ENCODE measurements at places on chromosomes 12 and 14.
A peak's percentile ranks its signal among the peaks of the same experiment; 100 is the strongest.

GRCh38 chr14:67892466-67893100 is 73.0 kb downstream of the RAD51B start:
- no peak for DNase-seq

DNA sequence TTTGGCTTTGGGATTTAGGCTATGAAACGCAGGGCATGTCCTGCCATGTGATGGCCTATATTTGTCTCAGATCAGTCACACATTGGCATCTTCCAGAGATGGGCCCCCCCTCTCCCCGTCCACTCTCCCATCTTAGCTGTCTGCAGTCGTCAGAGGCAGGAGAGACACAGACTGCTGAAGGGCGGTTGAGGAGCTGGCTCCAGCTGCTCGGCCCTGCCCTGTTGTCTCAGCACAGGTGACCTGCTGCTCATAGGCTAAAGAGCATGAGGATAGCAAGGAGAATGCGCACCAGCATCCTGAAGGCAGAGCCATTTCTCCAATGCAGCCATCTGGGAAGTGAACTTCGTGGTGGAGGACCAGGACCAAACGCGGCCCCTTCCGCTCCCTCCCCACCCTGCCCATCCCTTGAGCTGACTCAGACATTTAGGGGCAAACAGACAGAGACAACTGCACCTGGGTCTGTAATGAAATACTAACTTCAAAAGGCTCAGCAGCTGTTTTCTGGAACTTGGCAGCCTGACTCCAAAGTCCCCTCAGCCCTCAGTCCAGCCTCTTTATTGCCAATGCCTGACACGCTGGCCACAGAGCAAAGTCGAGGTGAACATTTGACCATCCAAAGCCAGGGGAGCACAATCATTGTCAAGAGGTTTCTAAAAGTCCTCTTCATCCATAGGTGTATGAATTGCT is 22.3 kb downstream of the FZD10 start:
- no peak for DNase-seq

DNA sequence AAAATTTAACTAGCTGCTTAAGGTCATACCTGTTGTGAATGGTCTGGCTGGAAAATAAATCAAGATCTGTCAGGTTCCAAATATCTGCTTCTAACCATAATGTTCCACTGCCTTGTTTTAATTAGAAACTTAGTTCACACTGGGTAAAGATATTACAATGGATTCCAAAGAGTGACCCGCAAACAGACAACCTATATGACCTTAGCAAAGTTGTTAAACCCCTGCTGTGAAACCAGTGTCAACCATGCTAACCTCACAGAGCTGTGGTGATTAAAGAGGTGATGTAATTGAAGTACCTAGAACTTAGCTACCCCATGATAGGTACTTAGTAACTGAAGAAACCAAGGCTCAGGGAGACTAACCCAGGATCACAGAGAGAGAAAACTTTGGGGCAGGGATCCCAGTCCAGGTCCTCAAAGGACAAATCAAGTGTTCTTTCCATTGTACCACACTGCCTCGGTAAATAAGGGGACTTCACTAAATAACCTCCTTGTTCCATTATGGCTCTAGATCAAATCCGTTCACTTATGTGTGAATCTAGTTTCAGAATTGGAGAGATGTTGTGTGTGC is 2.2 kb downstream of the GUCY2C start:
- DNase-seq = no peak

DNA sequence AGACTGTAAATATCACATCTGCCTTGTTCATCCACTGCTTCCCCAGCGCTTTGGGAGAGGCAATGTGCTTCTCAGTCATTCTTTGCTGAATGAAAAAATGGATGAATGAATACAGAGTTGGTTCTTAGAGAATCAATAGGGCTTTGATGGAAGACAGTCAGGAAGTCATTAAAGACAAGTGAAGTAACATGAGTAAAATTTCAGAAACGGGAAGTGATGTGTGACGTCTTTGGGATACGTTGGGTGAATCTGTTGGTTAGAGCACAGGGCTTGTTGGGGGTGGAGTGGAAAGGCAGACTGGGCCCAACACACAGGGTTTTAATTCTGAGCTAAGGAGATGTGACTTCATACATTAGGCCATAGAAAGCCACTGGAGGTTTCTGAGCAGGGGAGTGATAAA is 39.0 kb upstream of the NRXN3 start:
- no peak for DNase-seq

DNA sequence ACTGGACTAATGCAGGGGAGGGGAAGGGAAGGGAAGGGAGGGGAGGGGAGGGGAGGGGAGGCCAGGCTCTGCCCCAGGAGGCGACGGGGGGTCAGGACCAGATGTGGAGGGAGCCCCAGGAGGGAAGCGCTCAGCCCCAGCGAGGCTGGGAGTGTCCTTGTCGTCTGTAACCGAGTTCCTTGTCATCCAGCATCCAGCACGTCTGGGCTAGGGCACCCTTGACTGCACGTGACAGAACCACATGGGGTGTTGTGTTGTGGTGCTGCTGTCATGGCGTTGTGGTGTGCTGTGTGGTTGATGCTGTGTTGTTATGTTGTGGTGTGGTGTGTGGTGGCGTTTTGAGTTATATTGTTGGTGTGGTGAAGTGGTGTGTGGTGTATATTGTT is 28.4 kb upstream of the SFSWAP start:
- no peak for DNase-seq

DNA sequence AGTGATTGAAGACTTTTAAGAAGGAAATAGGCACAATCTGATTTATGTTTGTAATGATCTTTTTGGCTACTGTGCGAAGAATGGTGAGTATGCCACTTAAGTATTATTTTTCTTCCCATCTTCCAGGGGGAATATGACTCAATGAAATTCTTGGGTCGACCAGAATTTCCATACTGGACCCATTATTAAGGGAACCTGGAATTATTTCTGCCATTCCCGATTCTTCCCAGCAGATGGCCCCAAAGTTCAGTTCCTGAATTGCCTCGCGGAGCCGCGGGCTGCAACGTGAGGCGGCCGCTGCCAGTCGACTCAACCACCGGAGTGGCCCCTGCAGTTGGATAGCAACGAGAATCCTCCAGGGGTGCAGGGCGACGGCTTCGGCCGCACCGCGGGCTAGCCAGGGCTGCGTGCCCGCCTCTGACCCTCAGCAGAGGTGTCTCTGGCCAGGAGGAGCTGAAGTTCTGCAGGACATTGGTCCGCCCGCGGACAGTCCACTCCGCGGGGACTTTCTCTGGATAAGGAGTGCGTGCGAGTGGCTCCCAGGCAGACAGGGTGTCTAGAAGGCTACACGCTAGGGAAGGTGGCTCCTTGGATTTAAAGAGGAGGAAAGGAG is 628 bp upstream of the TSHR start:
- DNase-seq = peak; percentile 1

DNA sequence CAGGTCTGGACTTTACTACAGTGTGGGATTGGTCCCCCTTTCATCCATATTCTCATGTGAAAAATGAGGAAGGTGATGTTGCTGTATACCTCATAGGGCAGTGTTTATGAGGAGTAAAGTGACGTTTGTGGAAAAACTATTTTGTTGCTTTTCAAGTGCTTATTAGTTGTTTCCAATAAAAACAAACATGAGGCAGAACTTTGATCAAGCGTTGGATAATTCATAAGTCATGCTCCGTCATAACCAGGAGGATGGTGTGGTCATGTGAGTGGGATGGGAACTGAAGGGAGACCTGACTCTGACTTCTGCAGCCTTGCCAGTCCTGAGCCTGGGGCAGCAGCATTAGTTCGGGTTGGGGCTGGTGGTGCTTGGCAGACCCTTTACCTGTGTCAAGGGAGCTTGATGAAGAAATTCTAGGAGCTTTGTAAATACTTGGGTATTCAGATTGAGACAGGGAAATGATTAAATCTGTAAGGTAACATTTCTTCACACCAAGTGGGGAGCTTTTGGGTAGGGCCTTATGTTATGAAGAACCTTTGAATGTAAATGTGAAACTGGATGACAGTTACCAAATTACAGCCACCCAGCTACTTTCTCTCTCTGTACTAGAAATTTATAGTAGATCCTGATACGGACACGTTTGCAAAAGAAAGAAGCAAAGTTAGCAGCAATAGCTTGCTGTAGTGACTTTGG is 462.4 kb upstream of the RGS6 start:
- DNase-seq = no peak

DNA sequence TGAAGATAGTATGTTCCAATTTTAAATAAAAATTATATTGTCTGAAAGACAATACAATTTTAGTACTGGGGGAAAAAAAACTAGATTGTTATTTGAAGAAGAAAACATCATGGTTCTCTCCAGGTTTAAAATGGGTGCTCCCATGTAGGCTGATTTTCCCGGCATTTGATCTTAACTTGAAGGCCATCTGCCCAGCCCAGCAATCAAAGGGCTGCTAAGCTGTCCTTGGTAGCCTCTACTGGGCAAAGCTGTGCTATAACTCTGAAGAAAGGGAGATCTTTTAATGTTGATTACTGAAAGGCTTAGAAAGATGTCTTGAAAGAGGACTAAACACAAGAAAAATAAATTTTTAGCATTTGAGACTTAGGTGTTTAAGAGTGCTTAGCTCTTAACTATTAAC is 41.4 kb downstream of the CBX5 start:
- no peak for DNase-seq

DNA sequence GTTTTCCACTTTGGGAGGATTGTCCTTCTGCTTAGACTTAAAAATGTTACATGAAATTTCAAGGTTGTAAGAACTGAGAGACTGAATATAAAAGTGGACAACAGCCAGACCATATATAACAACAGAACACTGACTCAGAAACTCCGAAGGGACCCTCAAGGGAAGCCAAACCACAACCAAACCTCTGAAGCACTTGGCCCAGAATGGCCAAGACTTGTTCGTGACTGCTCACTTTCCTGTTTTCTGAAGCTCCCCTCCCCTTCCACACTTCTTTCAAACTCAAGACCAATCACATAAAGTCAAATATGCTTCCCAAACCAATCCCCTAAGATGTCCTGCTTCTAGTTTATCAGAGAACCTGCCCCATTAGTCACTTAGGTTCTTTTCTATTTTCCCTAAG is 13.7 kb downstream of the OR6J1 start:
- no peak for DNase-seq

GRCh38 chr12:71208053-71208685 is 50.4 kb upstream of the TSPAN8 start:
- no peak for DNase-seq

DNA sequence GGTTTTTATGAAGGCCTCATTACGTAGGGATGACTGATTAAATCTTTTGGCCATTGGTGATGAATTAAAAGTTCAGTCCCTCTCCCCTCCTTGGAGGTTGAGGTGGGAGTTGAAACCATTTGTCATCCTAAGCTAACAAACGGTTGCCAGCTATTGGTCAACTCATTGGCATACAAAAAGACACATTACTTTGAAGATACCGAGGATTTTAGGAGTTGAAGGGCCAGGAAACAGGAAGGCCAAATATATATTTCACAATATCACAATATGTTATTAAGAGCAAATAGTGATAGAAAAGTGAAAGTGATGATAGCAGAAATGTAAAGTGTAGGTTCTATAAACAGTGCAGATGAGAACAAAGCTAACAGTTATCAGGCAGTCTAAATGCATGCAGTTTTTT is 24.4 kb downstream of the RCOR1 start:
- no peak for DNase-seq

DNA sequence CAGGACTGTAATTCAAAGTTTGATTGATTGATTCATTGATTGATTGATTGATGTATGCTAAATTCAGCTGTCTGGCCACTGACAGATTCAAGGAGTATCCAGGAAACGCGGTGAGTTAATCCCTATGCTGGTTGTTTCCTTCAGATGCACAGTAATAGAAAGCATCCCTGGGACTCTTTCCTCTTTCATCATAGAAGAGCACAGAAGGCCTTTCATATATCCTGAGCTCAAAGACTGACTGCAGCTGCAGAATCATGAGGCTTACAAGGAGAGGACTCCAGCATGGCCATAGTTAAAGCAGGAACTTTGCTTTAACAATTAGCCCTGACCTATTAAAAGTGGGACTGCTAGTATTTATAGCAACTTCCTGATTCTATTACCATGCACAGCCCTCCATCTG is 187.7 kb upstream of the TMTC1 start:
- DNase-seq = no peak

DNA sequence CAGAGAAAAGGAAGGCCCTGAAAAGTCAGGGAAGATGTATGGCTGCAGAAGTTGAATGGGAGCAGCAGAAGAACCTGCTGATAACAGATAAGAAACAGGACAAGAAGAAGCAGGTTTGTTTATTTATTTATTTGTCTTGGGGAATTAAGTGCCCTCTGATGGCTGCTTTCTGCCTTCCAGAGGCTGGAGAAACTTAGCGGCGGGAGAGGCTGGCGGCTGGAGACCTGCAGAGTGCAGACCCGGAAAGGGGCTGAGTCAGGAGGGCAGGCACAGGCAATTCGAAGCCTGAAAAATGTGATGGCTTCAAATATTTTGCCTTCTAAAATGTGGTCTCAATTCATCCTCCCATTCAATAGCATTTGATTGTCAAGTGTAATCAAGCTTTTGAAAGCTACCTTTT is 168.2 kb upstream of the GZMB start:
- no peak for DNase-seq

GRCh38 chr12:75042125-75042524 is 167.5 kb downstream of the KCNC2 start:
- DNase-seq = no peak

GRCh38 chr12:14795028-14795448 is 8.2 kb downstream of the WBP11 start:
- DNase-seq = no peak

GRCh38 chr12:104736307-104736706 is 221.8 kb downstream of the SLC41A2 start:
- DNase-seq = no peak

DNA sequence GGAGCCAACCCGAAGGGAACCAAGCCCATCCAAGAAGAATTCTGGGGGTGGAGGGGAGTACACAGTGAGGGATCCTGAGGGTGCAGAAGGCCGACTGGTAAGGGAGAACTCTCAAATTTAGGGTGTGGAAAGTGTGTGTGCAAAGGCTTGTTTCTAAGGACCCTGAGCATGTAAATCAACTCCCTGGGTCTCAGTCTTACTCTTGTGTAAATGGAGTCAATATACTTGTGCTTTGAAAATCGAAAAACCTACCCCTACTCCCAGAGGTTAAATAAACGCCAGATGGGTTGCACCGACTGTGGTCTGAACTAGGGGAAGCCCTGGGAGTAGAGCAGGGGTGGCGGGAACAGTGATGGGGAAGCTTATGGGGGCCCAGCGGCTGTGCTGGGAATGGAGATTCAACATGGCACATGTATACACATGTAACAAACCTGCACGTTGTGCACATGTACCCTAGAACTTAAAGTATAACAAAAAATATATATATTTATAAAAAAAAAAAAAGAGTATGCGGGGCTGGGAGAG is 6.0 kb downstream of the B4GALNT1 start:
- DNase-seq = no peak

All from NCI-H2029 treated with DMSO at 0.1 percent for 48 hours (cell line).